ENCODE measurements at places on chromosomes 4 and X. TPM values are rescaled to one million over a fixed set of nuclear protein-coding genes. Genes with fewer than 3 reads are reported as not detected.
A peak's percentile ranks its signal among the peaks of the same experiment; 100 is the strongest.

Gene LRAT
- polyA plus RNA-seq, result 0.15 TPM

DNA sequence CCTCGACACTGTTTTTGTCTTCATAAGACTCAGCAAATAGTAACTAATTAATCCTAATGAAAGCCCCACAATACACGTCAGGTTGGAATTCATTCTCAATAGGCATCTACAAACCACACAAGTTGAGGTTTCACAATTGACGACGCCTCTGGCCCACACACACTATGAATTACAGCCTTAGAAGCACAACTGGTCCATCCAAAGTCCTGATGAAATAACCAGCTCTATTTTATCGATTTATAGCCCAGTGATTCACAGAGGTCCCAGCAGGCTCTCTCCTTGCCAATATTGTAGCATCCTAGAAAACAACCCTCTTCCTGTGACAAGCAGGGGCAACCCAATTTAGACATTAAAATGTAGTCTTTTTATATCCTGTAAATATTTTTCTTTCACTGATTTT is 112.1 kb downstream of the NR3C2 start:
- no peak for DNase-seq

- DNase-seq, result no peak
Observed at GRCh38 chr4:81130569-81130968, 84.5 kb downstream of the PRKG2 start.

GRCh38 chr4:33722800-33723516 is 2521.4 kb downstream of the ARAP2 start:
- no peak for DNase-seq

Gene SLC25A31
- polyA plus RNA-seq, result 0.07 TPM

DNA sequence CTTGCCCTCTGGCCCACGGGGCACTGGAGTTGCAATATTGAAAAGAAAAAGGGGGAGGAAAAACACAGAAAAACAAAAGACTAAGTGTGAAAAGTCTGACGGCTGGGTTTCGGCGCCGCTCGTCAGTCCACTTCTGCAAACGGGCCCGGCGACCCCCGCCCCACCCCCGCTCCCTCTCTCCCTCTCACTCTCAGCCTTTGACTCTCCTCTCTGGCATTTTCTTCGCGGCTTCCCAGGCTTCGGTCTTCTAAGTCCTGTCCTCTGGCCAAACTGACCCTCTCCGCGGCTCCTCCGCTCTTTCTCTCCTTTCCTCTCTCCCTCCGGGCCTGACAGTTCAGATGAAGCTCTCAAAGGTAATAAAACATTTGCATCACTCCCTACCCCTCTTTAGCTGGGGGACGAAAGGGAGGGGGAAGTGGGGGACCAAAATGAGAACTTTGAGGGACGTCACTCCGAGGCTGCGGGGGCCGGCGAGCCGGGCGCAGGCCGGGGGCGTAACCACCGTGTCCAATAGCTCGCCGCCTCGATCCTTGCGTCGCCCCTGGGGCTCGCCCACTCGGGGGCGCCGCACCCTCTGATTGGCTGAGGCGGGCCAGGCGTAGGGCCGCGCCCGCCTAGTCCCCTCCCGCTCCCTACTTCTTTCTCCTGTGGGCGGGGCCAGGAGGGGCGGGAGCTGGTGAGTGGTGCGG is at the start of gene NKX6-1:
Gene NKX6-1 (minus strand): TSS at position 358 of the 689 bp plus-strand sequence. CDS start 1,064 bp downstream, outside the sequence.
- peak; percentile 88 for DNase-seq

Gene MORC4
- 5.4 TPM for polyA plus RNA-seq

DNA sequence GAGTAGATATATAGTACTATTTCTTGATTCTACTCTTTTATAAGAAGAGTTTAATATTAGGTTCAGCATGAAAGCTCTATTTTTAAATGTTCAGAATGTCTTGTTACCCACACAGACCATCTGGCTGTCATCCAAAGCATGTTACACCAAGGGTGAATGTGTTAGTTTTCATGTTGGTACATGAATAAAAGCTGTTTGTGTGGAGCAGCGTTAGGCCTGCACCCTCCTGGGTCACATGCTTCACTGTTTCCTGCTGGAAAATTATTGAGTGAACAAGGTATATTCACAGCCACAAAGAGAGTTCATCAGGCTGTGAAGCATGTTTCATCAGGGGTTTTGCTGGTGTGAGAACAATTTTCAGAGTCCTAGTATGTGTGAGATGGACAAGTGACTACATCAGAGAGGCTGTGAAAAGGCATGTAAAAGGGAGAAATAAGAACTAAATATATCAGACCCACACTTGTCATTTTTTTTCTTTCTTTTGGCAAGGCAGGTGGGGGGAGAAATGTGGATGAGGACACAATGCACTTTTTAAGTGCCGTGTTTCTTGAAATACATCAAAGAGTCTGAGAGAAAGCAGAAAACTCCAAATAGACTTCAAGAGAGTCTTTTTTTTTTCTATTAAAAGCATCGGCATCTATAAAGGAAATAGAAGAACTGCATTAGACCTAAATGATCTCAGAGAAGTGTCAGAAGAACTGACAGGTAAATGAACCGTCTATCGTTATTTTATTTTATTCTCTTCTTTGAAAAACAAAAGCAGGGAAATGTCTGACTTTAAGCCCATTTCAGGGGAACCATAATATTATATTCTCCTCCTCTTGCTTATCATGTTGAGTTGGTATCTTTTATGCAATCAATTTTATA is 2429.7 kb downstream of the PCDH7 start:
- DNase-seq, result no peak

Gene SLIT2
- 0.68 TPM for polyA plus RNA-seq

Gene SMIM10
- 4.4 TPM for polyA plus RNA-seq

GRCh38 chr4:56976837-56977320 is 527 bp downstream of the NOA1 start:
- peak; percentile 77 for DNase-seq

DNA sequence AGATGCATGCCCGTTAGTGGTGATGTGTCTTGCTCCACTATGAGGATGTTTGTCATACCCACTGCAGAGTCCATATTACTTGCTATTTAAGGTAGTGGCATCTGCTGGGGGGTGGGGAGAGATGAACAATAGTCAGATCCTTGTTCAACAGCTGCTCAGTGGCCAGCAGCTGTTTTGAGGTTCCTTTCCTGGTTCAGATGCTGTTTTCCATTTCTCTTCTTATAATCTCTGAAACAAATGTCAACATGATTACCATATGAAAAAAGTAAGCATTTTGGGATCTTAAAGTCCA is 1567.9 kb upstream of the TENM3 start:
- DNase-seq, result no peak

- no peak for DNase-seq
Observed at GRCh38 chrX:112734290-112734689, 54.6 kb upstream of the LHFPL1 start.

Gene PLXNB3
- 28.6 TPM for polyA plus RNA-seq

GRCh38 chr4:183686461-183686860 is 27.4 kb downstream of the TRAPPC11 start:
- DNase-seq, result no peak

- DNase-seq, result peak; percentile 53
Observed at GRCh38 chrX:316351-317325, 2.0 kb downstream of the GTPBP6 start.

DNA sequence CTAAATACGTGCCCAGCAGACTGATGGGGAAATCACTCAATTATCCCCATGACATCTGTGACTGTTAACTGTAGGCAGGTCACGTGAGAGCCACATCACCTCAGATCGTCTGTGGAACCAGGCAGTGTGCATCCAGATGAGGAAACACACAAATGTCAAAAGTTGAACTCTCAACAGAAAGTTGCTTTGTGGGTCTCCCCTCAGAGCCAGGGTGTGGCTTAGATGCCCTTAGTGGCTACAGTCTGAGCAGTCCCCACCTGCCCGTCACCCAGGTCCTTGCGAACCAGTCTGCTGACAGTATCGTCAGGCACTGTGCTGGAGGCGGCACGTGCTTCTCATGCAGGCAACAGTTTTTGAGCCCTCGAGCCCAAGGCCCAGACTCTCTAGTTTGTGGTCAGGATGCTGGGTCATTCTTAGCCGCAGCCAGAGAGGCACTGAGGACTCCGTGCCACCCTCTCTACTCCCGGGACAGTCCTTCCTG is 10.8 kb downstream of the TMEM187 start:
- no peak for DNase-seq

DNA sequence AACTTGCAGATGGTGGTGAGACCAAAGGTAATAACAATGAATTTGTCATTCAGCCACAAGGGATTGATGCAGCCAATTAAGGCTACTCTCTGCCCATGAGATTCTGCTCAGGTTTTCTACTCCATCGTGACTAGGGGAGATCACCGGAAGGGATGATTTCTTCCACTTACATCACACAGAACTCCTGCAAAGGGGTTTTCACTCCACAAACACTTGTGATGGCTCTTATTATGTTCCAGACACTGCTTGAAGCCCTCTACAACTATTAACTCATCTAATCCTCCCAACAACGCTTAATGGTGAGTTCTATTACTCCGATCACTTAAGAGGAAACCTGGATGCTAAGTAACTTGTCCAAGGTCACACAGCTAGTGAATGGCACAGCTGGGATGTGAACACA is 55.9 kb downstream of the MTNR1A start:
- DNase-seq, result no peak

DNA sequence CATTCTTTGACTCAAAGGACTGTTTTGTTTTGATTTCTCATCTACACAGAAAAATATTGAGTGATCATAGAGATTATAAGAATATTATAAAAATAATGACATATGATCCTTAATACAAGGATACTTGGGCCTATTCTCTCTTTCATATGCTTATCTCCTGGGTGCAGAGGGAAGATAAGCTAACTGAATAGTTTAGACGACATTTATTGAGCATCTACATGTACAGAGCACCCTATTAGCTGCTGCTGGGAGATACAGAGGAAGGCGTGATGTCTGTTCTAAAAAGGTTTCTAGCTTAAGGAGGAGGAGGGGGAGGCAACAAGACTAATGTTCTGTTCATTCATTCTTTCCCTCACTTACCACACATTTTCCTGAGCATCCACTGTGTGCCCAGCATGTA is 106.8 kb downstream of the HDAC8 start:
- no peak for DNase-seq

Data from pancreas (tissue), 10 donors.